Fibroblast of skin of scalp (primary cell): ENCODE measurements at places on chromosomes 5 and 9.

- DNase-seq, result peak; percentile 2
Observed at GRCh38 chr5:112279082-112279481, 140.0 kb downstream of the EPB41L4A start.

- DNase-seq, result no peak
Observed at GRCh38 chr9:11233696-11234095, 620.9 kb upstream of the PTPRD start.

DNA sequence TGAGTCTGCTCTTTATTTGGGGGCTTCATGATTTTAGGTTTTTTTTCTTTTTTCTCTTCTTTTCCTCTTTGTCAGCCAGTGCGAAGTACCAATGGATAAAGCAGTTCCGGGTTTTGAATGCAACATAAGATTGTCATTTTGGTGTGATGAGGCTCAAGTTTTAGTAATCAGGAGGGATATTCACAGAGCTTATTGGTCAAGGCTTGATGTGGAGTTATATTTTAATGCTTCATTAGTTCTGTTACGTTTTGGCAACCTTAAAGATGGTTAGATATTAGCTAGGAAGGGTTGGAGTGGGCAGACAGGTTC lies 1.4 kb downstream of the PIK3R1 start:
- no peak for DNase-seq

- no peak for DNase-seq
Observed at GRCh38 chr5:125294844-125295243, 548.4 kb upstream of the ZNF608 start.

GRCh38 chr9:131402073-131402472 lies 8.2 kb downstream of the PRRC2B start:
- DNase-seq, result peak; percentile 56

DNA sequence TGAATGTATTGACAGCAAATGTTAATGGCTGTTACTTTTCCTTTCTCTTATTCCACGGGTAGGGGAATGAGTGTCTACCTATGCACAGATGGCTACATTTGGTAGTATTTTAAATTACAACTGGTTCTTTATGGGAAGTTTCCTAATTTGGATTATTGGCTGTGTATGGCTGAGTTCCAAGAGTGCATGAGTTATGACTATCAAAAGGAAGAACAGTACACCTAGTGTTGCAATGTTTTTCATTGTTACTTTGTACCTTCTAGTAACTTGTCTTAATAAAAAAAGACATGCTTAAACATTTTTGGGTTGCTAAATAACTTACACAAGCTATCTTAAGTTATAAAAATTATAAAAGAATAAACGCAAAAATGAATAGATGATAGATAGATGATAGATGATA lies 35.8 kb upstream of the MAMDC2 start:
- no peak for DNase-seq

- DNase-seq, result no peak
Observed at GRCh38 chr5:111115229-111115628, 23.1 kb downstream of the WDR36 start.

GRCh38 chr9:99809586-99810319 lies 11.9 kb upstream of the NR4A3 start:
- DNase-seq, result no peak

- no peak for DNase-seq
Observed at GRCh38 chr5:83085106-83085505, 7.8 kb downstream of the XRCC4 start.

DNA sequence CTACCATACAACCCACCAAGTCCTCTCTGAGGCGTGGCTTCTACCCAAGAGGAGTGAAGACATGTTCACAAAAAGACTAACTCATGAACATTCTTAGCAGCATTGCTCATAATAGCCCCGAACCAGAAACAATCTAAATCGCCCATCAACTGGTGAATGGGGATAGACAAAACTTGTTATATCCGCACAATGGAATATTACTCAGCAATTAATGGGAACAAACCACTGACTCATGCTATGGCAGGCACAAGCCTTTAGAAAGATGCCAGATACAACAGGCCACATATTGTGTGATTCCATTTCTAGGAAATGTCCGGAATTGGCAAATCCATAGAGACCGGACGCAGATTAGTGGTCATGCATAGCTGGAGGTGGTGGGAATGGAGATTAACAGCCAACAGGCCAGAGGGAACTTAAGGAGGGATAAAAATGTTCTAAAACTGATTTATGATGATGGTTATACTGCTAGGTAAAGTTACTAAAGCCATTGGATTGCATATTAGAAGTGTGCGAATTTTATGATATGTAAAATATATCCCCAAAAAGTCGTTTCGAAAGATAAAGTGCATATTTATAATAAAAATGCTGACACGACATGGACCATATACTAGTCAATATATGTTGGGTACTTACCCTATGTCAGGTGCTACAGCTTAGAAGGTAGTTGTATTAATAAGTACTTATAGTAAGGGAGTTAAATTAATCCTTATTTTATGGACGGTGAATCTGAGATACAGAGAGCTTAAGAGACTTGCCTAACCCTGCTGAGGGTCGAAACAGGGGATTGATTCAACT lies 55.4 kb downstream of the LHX2 start:
- DNase-seq, result no peak

DNA sequence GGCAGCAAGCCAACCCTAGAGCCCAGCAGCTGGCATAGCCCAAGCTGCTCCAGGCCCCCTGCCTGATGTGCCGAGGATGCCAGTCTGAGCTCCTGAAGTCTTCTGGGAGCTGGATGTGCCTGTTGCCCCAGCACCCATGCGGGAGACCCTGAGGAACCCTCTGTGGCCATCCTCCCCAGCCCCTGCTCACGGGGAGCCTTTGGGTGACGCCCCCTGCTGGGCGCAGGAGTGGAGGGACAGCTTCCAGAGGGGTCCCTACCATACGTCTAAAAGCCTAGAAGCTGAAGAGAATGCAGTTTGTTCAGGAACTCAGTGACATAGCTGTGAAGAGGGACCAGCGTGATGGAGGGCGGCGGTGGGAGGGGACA lies 33.1 kb upstream of the MVB12B start:
- DNase-seq, result no peak

- DNase-seq, result no peak
Observed at GRCh38 chr9:123300554-123300953, 32.2 kb upstream of the STRBP start.

DNA sequence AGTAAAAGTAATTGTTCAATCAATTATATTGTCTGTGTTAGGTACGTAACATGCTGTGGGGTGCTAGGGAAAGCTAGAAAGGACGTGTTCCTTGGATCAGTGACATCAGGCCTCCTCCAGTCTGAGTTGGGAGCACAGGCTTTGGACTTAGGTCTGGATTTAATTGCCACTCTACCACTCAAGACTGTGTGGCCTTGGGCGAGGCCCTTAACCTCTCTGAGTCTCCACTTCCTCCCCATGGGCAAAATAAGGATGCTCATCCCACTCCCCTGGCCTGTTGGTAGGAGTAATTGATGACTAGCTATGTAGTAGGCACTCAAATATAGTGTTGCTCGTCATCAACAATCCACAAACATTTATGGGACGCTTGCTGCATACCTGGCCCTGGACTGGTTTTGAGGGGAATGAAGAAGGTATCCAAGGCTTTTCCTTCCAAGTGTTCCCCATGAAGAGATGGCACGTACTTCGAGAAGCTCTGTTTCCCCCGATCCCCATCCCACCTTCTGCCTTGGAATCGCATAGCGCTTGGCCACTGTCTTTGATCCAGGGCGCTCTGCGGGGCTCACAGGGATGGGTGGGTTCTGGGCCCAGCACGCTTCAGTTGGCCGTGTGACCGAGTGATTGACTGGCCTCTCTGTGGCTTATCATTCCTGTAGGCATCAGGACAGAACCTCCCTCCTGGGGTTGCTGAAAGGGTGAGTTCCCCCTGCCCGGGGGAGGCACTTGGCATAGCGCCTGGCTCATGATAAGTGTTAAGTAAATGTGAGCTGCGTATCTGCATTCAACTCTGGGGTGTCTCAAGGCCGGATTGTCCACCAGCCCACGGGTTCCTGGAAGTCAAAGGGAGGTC lies 8.1 kb downstream of the FGF18 start:
- DNase-seq, result no peak

- peak; percentile 62 for DNase-seq
Observed at GRCh38 chr5:39891376-39891775, 466.6 kb upstream of the DAB2 start.

DNA sequence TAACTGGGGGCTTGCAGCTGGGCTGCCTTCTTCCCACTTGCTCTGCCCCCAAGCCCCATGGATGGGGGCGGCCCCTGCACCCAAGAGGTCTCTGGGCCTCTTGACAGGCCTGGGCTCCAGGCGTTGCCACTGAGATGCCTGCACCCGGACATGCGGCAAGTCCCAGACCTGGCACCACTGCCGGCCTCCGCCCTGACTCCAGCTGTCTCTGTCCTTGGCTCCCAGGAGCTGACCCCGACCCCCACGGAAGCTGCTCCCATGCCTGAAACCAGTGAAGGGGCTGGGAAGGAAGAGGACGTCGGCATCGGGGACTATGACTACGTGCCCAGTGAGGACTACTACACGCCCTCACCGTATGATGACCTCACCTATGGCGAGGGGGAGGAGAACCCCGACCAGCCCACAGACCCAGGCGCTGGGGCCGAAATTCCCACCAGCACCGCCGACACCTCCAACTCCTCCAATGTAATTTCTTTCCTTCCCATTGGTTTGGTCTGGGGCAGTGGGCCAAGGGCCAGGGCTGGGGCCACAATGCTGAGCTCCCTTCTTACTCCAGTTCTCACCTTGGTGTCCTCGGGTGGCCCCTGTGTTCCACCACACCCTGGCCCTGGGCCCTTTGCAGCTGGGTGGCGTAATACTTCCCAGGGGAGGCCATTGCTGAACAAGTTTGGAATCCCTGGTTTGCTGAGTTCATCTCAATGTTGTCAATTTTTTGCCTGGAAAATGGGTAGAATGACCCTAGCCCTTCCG lies 88.6 kb downstream of the COL5A1 start:
- no peak for DNase-seq

DNA sequence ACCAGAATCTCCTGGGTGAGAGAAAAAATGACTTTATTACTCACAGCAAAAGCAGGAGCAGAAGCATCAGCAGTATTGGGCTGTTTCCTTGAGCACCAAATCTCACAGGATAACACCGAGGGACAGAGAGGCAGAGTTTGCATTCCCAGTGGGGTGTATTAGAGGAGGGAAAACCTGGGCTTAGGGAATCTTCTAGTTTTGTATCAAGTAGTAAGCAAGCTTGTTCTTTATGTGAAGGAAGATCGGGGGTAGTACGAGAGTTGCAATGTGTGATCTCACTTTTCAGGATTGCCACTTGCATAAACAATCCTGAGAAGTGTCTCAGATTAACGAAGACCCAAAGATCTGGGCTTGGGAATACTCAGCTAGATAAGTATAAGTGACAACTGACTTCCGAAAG lies 1163.0 kb downstream of the TAF11L14 start:
- DNase-seq, result no peak

DNA sequence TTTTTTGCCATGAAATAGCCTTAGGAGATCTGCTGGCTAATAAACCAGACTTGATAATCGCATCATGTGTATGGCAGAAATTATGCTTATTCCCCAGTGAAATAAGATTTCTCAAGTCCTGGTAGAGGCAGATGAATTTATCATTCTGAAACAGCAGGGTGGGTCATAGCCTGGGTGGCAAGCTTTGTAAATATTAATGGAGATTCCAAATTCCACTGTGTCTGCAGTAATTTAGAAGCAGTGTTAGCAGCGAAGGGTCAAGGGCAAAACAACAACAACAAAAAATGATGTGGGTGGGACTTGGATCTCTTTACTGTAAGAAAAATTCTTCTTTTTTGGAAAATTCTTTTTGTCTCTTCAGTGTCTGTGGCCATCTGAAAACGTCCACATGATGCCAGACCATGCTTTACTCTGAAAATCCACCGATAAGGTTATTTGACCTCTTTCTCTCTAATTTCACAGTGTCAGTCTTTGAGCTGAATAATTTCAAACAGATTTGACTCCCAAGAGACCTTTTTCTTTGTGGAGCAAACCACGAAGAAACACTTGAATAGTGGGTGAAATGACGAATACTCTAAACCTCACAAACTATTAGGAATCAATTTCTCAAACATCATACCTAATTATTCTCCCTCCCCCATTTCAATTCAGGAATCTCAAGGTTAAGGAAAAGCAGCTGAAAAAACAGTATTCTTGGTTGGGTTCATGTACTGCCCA lies 106.0 kb upstream of the RPS23 start:
- peak; percentile 66 for DNase-seq

GRCh38 chr9:133147412-133148198 lies 16.1 kb downstream of the GBGT1 start:
- peak; percentile 49 for DNase-seq

DNA sequence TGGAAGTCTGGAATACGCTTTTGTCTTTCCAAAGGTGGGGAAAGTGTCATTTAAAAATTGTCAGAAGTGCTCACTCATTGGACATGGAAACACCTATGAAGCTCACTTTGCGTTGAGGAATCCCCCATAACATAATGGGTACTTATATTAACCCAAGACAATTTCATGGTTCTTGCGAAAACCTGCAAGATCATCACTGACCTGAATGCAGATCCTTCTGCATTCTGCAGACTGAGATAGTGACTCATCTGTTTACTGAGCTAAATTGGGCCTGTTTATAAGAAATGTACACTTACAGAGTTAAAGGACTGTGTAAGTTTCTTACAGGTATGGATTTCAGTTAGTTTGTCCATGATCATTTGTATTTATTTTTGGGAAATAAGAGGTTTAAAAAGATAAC lies 153.0 kb downstream of the HMHB1 start:
- no peak for DNase-seq

GRCh38 chr5:116766470-116766947 lies 191.9 kb upstream of the SEMA6A start:
- DNase-seq, result peak; percentile 83

DNA sequence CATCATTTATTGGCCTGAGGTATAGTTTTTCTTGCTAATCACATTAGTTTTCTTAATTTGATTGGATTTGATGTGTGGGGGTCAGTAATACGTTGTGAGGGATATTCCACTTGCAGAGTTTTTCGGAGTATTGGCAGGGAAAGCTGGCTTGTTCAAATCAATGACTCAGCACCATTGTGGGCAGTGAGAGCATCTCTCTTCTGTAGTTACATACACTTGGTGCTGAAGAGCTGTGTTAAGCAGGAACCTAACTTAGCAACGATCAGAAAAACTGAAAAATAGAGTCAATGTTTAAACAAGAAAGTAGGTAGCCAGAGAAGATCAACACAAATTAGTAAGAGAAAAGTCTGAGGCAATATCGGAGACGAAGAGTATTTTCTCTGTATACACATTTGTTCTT lies 344.6 kb upstream of the EDIL3 start:
- peak; percentile 21 for DNase-seq

- no peak for DNase-seq
Observed at GRCh38 chr5:155367841-155368240, 354.3 kb downstream of the KIF4B start.

GRCh38 chr5:138482638-138483037 lies 17.4 kb downstream of the EGR1 start:
- no peak for DNase-seq

- peak; percentile 87 for DNase-seq
Observed at GRCh38 chr5:113153512-113154097, 177.0 kb downstream of the DCP2 start.

- DNase-seq, result no peak
Observed at GRCh38 chr9:20604562-20604961, 17.7 kb downstream of the MLLT3 start.

- DNase-seq, result no peak
Observed at GRCh38 chr5:151504006-151504405, 56.6 kb downstream of the SLC36A1 start.

- DNase-seq, result peak; percentile 84
Observed at GRCh38 chr9:35114840-35115628, 628 bp downstream of the ATOSB start.

- no peak for DNase-seq
Observed at GRCh38 chr5:64507264-64507605, 1.4 kb downstream of the RGS7BP start.
